Stimulated activated CD8-positive, alpha-beta memory T cell treated with anti-CD3 and anti-CD28 coated beads, Interleukin-4, amount 100 ng/mL, for 48 hours (primary cell): ENCODE measurements at places on chromosomes 6 and 20.

DNA sequence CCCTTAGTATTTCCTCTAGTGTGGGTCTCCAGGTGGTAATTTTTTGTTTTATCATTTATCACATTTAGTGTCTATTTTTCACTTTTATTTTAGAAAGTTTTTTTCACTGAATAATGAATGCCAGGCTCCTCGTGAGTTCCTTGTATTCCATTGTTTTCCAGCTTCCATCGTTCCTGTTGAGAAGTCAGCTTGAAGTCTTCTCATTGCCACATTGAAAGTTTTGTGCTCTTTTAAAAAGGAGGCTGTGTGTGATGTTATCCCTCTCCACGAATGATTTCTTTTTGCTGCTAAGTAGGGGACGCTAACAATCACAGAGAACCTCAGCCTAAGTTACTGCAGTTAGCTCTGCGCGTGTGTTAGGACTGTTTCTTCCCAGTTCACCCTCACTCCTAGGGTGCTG is 194.5 kb downstream of the TAF4 start:
- no peak for DNase-seq

GRCh38 chr6:140414966-140415620 is 1040.6 kb upstream of the CITED2 start:
- no peak for DNase-seq

DNA sequence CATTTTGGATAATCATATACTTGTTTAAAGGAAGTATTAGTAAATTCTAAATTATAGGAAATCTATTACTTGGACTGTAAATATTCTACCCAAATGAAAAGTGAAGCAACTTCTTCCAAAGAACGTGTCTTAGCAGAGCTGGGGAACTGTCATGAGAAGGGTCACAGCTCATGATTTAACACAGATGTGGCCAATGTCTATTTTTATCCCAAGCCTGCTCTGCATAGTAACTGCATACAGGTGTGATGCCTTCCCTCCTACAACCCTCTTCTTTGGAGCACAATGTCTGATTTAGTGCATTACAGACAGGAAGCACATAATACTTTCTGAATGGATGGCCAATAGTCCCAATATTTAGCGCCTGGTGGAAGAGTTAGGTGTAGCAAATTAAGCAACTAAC is 138.7 kb upstream of the THEMIS start:
- DNase-seq = no peak

DNA sequence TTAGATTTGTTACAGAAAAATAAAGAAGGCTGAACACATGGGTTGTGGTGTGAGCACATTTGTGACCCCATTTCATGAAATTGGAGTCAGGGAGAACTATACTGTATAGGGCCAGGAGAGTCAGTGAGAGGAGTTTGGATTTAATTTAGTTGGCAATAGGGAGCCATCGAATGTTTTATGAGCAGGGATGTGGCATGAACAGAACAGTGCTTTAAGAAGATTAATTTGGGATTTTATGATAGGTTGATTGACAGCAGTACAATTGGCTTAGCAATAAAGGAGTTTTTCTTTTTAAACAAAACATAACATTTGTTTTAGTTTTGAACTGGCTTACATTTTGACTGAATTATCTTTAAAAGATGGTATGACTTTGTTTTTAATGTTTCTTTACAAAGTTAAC is 105.6 kb upstream of the GLP1R start:
- DNase-seq = no peak

GRCh38 chr6:55888917-55889316 is 13.5 kb upstream of the BMP5 start:
- no peak for DNase-seq

- DNase-seq = no peak
Observed at GRCh38 chr20:63084563-63084927, 77.8 kb upstream of the BHLHE23 start.

- no peak for DNase-seq
Observed at GRCh38 chr6:24836109-24836508, 37.4 kb upstream of the ARMH2 start.

- DNase-seq = peak; percentile 63
Observed at GRCh38 chr20:49278818-49279676, 1.2 kb upstream of the ZNFX1 start.

DNA sequence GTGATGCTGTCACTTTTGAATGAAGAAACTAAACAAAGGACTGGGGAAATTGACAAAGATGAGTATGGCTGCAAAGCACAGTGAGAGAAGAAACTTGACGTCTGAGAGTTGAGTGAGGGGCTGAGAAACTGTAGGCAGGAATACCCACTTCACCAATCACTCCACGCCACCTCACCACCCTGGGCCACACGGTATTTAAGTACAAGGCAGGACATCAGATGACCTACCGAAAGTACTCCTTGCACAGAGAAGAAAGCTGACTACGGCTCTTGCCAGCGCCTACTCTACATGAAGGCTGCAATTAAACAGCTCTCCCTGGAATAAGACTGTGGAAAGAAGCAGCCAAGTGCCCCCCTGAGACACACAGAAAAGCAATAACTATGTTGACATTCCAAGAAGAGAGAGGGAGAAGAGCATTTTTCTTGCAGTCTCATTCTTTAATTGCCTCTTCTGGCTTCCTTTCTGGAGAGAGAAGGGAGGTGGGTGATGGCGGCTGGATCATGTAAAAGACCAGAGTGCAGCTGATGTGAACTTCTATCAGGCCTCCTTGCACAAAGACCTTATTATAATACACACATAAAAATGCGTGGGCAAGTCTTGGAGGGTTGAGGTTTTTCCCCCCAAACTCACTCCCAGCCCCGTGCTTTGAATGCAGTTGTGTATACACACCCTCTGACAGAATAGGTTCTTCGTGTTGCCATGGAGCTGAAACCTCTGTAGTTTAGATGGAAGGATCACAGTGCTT is 44.6 kb downstream of the HIVEP2 start:
- DNase-seq = no peak

DNA sequence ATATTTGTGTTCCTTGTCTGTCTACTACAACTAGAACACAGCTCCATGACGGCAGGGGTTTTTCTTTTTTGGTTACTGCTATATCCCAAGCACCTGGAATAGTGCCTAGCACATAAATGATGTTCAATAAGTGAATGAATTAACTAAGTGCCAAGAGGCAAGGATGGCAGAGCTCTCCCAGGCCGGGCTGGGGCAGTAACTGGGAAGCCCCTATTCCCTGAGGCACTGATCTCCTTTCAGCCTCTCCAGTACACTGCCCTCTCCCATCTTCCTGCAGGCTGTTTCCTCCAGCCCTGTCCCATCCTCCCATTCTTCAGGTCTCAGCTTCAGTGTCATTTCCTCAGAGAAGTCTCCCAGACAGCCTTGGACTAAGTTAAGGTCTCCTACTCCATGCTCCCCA is 29.0 kb upstream of the SPDEF start:
- DNase-seq = no peak

DNA sequence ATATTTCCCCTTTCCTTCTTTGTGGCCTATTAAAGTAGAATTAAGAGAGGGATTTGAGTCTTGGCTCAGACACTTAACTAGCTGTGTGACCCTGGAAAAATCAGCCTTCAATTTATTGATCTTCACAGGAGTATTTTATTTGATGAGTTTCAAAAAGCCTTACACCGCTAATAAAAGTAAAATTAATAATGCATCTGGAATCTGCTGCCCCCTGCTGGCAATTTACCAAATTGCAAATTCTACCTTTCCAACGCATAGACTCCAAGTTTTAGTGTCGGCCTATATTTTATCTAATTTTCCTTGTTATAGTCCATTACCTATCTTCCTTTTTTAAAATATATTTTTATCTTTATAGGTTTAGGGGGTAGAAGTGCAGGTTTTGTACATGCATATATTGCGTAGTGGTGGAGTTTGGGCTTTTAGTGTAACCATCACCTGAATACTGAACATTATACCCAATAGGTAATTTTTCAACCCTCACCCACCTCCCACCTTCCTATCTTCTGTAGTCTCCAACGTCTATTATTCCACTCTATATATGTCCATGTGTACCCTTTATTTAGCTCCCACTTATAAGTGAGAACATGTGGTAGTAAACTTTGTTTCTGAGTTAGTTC is 46.3 kb downstream of the GOPC start:
- peak; percentile 76 for DNase-seq

GRCh38 chr6:33431880-33432541 is 12.1 kb downstream of the SYNGAP1 start:
- DNase-seq = no peak

DNA sequence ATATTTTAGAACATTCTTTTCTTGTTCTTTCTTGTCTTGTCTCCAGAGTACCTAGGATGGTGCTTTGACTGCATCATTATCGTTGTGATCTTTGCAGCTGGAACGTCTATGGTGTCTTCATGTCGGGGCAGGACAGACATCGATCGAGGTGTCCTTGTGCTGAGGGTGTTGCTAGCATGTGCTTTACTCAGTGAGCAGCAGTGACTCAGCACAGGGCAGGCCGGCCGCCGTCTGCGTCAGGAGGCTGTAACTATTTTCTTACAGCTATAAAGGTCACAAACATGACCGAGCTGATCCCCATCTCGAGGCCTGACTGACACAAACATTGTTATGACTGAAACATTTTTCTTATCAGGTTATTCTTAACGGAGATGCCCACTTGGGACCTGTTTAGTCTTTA is 14.9 kb upstream of the CTCFL start:
- no peak for DNase-seq

- no peak for DNase-seq
Observed at GRCh38 chr20:9280666-9281065, 211.8 kb downstream of the PLCB4 start.
